ENCODE measurements at places on chromosomes 12 and 14.

- no peak for DNase-seq
Observed at GRCh38 chr14:100290607-100291304, 15.5 kb downstream of the SLC25A29 start.

GRCh38 chr12:111339321-111339938 is 29.5 kb downstream of the PHETA1 start:
- no peak for DNase-seq

DNA sequence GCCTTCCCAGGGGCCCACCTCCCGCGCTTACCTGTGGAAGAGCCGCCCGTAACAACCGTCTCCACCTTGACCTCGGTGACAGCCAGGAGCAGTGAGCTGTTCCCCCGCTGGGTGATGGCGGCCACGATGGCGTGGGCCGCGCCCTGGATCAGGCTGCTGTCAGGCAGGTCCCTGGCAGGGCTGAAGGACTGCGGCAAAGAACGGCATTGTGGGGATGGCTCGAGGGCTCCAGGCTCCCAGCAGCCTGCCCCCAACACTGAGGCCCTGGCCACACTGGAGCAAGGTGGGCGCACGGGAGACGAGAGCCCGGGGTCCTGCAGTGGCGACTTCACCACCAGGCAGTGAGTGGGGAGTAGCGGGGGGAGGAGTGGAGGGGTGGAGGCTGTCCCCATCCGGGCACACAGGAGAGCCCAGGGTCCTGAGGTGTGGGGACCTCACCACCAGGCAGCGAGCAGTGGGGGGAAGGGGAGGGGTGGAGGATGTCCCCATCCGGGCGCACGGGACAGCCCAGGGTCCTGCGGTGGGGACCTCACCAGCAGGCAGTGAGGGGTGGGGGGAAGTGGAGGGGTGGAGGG is 25.0 kb downstream of the JAG2 start:
- no peak for DNase-seq

DNA sequence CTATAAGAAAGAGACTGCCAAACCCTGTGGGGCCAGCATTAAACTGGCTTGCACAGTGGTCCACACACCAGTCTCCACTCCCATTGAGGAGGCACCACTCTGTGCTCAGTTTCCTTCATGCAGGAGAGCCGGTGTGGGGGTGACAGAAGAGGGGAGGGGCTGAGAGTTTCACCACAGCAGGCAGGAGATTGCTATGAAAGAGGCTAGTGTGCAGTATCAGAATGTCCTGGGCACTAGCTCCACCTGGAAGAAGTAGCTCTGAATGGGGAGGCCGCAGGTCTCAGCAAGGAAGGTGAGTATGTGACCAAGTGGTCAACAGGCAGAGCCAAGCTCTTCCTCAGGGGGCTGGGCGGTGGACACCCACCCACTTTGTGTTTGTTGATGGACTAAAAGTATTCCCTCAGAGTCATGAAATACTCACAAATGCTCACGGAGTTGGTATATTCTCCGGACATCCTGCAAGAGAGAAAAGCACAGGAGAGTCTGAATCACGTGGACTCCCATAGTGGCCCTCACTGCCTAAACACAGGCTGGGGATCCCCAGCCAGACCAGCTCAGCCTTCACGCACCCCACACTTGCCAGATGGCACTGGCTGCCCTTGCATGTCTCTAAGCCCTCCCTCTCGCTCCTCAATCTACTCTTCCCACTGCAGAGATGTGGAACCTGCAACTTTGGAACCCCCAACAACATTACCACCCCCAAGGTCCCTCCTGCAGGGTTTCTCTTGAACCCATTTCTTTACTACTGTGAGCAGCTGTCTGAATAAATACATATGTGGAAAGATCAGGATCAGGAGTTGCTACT is 7.8 kb upstream of the KRT72 start:
- DNase-seq, result no peak

GRCh38 chr12:66149702-66150398 is 19.3 kb upstream of the LLPH start:
- no peak for DNase-seq

- no peak for DNase-seq
Observed at GRCh38 chr14:103544388-103545218, 15.6 kb downstream of the TRMT61A start.

DNA sequence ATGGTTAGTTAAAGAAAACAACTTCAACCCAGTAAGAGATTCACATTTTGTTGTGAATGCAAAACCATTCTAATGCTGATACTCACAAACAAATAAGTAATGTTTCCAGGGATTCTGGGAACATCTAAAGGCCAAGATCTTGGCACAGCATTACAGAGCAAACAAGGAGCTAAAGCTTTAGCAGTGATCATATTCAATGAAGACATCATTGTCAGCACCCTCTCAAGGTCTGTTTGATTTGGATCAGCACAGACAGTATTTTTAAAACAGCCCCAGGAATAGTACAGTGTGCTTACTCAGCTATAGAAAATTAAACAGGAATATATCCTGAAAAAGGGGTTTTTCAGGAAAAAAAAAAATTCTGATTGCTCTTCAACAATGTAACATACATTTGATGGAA is 71.4 kb downstream of the TMEM260 start:
- DNase-seq, result no peak

DNA sequence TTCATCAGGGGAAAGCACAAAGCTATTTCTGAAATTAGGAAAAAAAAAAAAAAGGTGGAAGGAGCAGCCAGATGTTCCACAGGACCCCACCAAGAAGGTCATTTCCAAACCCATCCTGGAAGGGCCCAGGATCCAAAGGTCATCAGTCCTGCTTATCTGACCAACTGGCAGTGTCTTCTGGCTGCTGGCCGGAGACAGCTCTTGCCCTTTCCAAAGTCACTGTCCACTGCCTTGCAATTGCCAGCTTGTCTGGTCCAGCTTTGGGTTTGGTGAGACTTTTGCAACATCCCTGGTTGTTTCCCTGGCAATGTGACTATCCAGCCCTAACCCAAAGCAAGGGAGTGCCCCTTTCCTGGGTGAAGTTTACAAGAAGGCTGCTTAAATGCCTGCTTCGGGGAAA is 18.9 kb upstream of the HSPB8 start:
- no peak for DNase-seq

DNA sequence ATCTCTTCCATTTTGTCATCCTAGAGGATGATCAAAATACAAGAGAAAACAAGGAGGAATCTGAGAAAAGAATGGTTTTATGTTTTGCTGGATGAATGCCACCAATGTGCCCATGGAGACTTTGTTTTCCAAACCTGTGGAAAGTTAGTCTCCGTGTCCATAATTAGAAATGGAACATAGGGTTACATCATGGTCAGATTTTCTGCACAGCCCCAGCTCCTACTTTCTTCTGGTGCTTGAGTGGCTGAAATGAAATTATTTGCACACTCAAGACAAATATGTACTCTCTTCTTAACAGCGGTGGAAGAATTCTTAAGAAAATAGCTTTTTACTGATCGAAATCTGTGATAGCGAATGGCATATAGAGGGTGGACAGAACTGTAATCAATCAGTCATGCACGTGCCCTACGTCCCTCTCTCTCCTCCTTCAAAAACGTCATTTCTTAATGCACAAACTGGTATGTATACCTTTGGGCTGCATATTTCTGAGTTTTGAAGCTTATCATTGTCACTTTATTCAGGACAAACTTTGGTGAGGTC is 825.2 kb downstream of the AACS start:
- DNase-seq, result no peak

DNA sequence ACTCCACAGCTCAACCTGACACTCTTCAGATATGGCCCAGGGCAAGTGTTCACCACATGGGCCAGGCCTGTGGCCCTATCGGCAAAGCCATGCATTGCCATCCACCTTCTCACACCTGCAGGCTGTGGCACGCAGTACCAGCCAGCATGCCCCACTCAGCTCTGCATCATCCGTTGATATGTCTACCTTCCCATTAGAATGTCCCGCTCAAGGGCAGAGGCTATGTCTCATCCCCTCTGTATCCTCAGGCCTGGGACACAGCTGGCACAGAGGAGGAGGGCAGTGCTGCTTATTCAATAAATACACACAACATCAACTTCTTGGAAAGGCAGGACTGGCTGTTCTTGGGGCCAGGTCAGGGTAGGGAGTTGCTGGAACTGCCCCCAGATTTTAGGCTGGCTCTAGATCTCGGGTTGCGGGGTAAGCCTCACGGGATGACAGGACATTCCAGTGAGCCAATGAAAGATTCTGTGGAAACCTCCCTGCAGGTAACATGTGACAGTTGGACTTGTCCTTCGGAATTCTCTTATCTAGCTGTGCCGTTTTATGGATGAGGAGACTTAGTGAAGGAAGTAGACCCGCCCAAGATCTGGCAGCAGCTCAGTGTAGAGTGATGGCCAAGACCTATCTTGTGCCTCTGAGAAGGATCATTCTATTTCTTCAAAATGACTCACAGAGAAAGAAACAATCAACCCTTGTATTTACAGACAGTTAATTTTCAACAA is 25.6 kb downstream of the SYNE3 start:
- no peak for DNase-seq
